ENCODE measurements at places on chromosomes 5 and 9.

- peak; percentile 69 for DNase-seq
These were observed 4.0 kb upstream of the TMEM250 start for GRCh38 chr9:136122425-136123383.

DNA sequence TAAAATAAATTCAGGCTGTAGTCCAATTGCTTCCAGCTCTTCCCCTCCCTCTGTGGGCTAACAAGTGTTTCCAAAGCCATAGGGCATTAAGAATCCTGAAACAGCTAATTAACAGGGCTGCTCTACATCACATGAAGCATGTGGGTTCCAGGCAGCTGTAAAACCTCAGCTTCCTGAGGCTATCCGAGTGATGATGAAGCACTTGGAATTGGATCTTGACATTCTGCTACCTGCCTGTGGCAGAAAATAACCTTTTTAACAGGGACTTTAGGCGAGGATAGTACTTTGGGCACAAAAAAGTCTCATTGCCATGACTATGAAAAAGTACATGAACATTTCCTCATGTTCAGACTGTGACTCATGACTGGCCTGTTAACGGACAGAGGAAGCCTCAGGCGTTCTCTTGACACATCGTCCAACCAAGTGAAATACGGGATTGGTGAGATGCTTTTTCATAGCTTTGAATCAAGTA, 107.2 kb downstream of the PDE4D start:
- no peak for DNase-seq

GRCh38 chr5:10018201-10019069, 231.3 kb downstream of the ATPSCKMT start:
- DNase-seq = no peak

- DNase-seq = peak; percentile 11
These were observed 63.0 kb upstream of the CTSL start for GRCh38 chr9:87662808-87663528.

DNA sequence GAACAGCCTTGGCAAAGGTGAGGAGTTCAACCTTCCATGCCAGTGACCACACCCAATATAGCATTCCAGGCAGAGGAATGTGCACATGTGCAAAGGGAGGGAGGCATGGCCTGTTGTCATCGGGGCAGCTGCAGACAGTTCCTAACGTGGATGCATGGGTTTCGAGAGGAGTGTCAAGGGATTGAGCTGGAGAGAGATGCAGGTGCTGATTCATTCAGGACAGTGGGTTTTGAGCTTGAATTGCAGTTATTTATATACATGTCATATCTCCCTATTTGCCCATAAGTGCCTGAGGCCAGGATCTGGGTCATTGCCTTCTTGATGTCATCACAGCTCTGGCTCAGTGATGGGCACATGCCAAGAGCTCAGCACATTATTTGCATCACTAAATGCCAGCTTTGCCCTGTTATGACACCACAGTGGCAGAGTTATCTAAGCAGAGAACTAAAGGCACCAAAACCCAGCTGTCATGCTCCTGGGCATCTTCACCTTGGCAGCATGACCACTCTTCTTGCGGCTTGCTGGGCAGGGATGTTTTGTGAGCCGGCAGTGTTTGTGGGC, 278.0 kb downstream of the NTRK2 start:
- DNase-seq = no peak

DNA sequence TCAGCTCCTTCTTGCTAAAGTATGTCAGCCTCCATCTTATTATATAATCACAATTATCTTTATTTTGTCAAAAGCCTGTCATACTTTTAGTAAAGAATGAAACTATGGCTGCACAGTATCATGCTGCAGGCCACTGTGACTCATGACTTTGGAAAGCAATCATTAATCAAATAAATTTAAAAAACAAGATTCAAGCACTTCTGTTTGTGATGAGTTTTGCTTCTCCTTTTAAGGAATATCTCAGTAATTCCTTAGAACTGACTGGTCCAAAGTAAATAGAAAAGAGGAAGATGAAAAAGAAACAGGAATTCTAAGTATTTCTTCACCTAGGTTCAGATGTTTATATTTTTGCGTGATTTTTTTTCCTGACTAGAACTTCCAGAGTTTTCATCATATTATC, 83.1 kb downstream of the EDIL3 start:
- no peak for DNase-seq

DNA sequence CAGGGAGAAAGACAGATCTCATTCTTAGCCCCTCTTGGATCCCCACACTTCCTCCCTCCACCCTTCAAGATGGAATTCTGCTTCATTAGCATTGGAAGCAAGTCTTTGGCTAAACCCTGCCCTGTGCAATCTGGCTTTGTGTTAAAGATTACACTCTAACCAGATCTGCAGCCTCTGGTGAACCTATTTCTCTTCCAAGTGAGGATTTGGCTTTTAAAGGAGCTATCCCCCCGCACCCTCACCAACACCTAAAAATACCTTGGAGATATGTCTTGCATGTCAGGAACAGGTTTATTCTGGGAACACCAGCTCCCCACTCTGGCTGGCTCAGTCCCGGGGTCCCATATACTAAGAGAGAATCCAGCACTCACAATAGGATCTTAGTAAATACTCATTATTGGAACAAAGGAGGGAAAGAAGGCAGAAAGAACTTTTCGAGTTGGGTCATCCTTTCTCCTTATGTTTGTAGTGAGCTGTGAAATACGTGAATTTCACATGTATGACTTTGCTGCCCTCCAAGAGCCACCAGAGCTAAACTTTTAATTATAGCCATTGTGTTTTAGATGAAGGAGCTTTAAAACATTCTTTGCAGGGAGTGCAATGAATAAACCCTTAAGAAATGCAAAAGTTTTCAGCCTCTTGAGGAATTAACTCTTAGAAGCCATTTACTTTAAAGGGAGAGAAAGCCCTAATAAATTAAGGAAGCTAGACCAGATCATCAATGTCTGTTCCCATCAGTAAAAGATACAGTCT, 53.7 kb upstream of the HRH2 start:
- DNase-seq = no peak

DNA sequence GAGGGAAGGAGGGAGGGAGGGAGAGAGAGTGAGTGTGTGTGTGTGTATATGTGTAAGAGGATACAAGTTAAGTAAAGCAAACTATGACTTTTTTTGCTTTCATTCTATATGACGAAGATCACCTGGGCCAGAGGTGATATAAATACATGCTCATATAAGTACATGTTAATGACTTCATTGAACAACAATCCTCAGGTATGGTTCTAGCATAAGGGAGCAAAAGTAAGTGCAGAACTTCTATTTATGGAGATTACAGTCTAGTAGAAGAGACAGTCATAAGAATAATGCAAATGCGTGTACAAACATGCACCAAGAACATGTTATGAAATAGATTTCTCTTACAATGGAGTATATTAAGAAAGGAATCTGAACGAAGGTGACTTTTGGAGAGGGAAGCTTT, 1804.0 kb downstream of the MAT2B start:
- DNase-seq = no peak

DNA sequence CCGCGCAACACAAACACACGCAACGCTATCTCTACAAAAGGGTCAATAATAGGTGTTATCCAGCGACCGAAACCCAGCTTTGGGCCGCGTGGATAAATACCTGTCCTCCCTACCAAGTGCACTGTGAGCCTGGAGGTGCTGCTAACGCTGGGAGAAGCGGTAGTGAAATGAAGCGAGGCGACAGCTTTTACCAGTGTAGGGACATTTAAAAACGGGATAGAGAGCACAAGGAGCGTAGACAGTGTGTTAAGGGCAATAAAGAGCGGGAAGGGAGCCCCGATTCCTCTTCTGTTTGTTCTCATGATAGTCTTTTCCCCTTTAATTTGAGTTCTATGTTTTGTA, 421 bp upstream of the DEPDC1B start:
- DNase-seq = no peak

- no peak for DNase-seq
These were observed 40.5 kb upstream of the SH3PXD2B start for GRCh38 chr5:172494630-172495505.

DNA sequence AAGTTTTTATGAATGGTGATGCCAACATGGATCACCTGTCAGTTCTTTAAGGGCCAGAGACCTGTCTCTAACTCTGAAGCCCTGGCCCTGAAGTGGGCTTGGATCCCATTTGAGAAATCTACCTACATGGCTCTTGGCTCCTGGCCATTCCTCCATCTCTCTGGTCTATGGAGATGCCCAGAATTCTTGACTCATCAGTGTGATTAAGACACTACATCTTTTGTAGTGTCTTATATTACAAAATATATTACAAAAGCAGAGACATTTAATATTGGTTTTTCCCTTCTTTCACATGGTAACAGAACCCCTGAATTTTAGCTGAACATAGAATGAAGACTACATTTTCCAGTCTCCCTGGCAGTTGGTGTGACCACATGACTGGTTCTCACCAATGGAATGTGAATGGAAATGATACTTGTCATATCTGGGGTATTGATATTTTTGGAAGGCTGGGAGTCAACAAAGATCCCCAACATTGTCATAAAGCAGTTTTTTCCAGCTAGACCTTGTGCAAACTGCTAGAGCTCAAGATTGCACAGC, 198.3 kb downstream of the SREK1 start:
- DNase-seq = no peak

DNA sequence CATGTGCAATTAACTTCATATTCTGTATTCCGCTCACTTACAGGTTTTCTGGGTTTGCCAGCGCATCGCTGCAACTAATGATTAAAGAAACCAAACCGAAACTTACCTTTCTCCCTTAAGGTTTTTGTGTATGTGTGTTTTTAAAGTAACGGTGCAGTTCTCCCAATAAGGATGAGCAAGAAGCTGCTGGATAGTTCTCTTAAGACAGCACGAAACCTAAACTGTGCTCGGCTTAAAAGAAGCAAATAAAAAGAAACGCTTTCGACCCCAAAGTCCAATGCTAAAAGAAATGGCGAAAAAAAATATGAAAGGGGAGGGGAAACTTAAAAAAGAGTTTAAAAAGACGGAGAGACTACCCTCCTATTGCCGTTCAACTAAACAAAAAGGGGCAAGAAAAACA, 340 bp downstream of the ELAVL2 start:
- no peak for DNase-seq

DNA sequence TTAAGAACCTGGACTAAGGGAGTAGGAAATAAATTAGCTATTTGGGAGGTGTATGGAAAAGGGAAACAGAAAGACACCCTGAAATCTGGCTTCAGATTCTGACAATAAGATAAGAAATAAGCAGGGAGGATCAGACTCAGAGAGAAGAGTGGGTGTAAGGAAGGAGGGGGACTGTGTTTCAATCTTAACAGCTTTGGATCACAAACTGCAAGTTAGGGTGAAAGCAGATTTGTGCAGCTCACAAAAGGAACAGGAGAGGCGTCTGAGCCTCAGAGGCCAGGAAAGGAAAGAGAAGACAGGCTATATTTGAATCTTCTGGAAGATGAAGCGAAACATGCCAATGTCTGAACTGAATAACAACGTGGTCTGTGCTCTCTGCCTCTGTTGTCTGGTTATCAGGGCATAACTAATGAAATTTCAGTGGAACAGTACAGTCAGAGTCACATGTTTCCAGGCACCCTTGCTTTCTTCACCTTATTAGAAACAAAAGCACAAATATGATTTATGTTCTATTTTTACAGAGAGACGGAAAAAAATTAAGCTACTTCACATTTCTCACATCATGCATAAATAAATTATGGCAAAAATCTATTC, 26.6 kb downstream of the SGTB start:
- no peak for DNase-seq

- DNase-seq = no peak
These were observed 33.6 kb upstream of the IRX4 start for GRCh38 chr5:1916041-1917001.

DNA sequence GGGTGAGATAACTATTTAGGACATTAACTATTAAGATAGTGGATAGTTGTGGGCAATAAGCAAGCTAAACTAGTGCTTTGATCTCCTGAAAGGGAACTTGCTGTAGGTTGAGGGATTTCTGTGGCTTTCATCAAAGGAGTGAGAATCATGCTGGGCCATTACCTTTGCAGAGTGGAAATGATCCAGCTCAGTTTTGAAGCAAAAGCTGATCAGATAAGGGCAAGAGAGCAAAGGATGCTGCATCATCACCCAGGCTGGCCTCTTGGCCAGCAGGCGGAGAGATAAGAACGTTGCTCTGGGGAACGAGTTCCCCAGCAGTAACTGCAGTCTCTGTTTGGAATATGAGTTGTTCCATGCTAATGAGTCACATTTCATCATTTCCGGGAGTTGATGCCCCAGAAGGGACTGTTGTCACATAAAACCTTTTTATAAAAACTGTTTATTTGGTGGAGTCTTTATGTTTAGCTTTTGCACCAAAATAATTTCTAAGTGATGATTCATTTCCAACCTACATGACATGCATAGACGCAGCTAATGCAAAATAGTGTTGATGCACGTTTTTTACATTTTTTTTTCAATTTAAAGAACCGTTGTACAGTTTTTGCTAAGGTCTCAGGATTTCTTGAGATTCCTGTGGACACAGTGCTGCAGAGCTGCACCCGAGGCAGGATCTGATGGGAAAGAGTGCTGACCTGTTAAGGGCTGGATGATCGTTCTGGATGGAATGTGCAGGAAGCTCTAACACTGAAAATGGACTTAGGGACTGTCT, 99.3 kb downstream of the ACTBL2 start:
- peak; percentile 82 for DNase-seq

GRCh38 chr9:9229269-9229668, 1383.5 kb downstream of the PTPRD start:
- DNase-seq = no peak

DNA sequence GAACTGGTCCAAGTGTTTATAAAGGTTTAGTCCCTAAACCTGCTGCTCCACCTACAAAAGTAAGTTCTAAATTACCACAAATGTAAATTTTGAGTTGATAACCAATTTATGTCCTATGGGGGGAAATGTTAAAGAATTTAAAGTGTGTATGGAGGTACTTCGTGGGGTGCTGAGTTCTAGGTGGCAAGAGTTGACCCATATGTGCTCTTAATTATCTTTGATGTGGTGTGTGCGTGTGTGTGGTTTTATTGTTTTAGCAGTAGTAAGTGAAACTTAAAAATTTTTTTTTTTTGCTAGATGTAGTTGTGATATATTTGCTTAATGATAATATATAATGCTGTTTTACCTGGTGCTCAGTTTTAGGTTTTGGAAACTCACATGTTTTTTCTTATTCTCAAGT, 72.6 kb downstream of the GPBP1 start:
- no peak for DNase-seq

- no peak for DNase-seq
These were observed 171.8 kb downstream of the OLFM1 start for GRCh38 chr9:135259273-135259672.

- DNase-seq = no peak
These were observed 181.0 kb upstream of the PITX1 start for GRCh38 chr5:135214897-135215616.

DNA sequence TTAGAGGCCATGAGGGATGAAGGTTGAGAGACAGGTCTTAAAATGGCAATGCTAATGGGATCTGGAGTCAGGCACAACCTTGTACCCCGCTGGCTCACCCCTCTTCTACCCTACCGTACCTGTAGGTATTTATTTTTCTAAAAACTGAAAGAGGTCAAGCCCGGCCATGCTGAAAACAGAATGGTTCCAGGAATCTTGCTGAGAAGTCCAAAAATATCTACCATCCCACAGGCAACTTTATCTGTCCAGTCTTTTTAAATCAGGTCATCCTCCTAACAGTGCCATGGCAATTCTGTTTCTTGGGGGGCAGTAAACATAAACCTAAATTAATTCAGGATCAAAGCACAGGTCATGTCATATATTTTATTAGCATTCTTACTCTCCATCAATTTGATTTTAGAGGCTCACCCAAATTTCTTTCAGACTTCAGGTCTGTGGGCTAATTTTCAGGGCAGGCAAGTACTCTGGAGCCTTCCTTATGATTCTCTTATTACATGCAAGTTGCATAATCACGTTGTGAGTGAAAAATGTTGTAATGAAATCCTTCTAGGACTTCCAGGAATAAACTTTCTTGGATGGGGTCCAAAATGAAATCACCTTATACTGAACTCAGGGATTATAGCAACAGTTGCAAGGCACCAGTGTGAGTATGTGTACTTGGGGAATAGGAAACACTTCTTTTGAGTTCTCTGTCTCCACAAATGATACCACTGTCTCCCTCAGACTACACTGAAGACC, 102.7 kb upstream of the NREP start:
- no peak for DNase-seq

All from T-helper 1 cell (primary cell).